Activated T-helper 1 cell treated with anti-CD3 and anti-CD28 coated beads, Interleukin-2, amount 50 U/mL, for 16 hours (primary cell): ENCODE measurements at places on chromosomes 5 and 9.
A peak's percentile ranks its signal among the peaks of the same experiment; 100 is the strongest.

DNA sequence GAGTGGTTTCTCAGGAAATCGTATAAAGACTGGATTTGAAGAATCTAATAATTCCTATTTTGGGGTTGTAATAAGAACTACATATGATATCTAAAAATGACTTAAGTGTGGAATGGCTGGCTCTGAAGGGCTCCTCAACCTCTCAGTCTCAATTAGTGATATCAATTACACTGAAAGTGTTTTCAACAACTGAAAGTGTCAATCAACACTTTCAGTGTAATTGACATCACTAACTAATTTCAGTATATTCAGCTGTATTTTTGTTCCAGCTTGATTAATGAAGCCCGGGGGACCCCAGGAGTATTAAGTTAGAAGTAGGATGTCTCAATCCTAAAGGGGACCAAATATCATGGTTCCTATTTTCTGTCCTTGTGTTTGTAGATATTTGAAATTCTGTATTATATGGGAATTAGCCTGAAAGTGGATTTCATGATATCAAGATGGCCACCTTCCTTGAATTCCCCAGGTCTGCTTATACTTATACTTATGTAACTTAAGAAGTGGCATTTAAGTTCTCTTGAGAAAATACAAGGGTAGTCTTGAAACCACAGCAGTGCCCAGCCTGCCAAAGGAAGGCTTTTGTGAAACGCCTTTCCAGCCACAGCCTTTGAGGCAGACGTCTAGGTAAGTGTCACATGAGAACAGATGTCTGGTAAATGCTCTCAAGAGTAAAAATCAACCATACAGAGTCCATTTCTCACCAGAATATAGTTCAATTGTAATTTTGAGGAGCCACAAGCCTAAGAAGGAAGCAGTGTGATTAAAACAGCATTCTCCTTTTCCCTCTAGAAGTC is 4.6 kb downstream of the BASP1 start:
- no peak for DNase-seq

- no peak for DNase-seq
Measured at GRCh38 chr5:113478691-113479090, 9.6 kb downstream of the MCC start.

DNA sequence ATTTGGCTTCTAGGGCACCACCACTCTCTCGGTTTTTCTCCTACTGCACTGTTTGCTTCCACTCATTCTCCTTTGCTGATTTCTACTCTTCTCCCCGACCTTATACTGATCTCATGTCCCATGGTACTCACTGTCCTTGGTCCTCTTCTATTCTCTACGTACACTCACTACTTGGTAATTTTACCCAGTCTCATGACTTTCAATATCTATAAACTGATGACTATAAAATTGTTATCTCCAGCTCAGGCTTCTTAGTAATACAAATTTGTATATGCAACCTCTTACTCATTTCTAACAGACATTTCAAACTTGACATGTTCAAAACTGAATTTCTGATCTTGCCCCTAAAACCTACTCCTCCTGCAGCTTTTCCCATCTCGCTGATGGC is 4.1 kb downstream of the RAPGEF6 start:
- DNase-seq: no peak

- DNase-seq: no peak
Measured at GRCh38 chr5:104932431-104932830, 1369.8 kb upstream of the NUDT12 start.

GRCh38 chr9:19999491-20000057 is 210.7 kb upstream of the SLC24A2 start:
- no peak for DNase-seq

DNA sequence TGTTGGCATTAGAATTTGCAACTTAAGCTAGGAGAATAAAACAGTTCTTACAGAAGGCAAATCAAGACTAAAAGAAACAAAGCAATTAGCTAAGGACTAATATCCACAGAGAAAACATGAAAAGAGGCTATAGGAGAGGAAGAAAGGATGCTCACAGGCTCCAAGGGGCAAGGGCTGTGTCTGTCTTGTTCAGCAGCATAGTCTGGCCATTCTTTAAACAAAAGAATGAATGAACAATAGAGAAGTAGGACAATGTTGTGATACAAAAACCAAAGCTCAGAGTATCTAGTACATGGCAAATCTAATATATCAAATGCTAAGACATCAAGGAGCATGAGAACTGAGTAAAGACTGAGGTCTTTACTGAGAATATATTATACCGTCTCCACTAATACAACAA is 39.5 kb downstream of the PLPP1 start:
- no peak for DNase-seq

DNA sequence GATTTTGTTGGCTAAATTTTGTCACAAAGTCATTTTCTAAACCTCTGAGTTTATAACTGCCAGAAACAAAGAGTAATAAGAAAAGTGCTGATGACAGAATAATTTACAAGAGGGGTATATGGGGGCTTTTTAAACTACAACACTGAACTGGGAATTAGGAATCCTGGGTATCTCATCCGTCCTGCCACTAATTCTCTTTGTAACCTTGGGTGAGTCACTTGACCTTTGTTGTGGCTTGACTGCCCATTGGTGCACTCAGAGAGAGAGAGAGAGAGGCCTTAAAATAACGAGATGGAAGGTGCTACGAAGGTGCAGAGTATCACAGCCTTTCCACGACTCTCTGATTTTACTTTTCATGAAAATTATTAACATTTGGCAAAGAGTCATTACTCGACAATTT is 130.3 kb upstream of the CNTLN start:
- DNase-seq: no peak

- no peak for DNase-seq
Measured at GRCh38 chr9:97039514-97039860, 545 bp upstream of the CTSV start.

- DNase-seq: no peak
Measured at GRCh38 chr5:156327296-156327695, 332 bp downstream of the SGCD start.

- no peak for DNase-seq
Measured at GRCh38 chr9:130891688-130892476, 4.7 kb downstream of the QRFP start.

DNA sequence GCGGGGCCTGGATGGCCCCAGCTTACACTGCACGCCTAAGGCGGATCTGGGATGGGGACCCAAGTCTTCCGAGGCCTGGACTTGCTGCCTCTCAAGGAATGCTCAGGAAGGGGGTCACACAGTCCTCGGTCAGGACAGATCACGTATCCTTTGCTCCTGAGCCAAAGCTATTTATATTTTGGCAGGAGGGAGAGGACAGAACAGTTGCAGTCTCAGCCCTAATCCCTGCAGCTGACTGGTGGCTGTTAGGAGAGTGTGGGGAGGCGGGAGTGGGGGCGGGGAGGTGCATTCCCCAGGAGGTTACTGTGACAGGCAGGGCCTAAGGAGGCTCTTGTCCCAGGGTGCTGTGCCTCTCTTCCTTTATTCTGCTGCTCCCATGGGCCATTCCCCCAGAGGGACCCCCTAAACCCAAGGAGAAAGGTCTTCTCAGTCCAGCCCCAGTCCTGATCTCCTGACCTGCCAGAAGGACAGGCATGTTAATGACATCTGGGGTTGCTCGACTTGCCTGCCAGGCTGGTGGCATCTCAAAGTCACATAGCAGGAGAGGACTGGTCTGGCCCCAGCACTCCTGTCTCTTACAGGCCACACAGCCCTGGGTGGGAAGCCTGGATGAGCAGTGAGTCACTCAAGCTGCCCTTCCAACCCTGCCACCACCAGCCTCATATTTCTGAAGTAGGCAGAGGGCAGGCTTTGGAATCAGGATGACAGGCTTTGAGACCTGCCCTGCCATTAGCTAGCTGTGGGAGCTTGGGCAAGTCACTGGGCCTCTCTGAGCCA is 51.9 kb downstream of the COL27A1 start:
- no peak for DNase-seq

DNA sequence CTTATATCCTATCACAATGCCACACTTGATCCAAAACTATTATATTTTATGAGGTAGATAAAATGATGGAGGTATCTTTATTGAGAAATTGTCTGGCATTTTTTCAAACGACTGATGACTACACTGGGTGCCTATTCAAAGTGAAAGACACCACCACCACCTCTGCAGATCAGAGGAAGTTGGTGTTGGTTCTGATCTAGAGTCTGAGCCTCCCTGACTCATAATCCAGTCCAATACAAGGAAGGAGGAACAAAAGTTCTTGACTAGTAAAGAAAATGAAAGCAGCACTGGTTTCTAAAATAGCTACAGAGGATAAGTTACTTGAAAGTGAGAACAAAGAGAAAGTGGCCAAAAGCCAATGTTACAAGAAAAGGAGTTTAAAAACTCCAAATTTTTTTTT is 139.9 kb downstream of the RFX3 start:
- DNase-seq: no peak

DNA sequence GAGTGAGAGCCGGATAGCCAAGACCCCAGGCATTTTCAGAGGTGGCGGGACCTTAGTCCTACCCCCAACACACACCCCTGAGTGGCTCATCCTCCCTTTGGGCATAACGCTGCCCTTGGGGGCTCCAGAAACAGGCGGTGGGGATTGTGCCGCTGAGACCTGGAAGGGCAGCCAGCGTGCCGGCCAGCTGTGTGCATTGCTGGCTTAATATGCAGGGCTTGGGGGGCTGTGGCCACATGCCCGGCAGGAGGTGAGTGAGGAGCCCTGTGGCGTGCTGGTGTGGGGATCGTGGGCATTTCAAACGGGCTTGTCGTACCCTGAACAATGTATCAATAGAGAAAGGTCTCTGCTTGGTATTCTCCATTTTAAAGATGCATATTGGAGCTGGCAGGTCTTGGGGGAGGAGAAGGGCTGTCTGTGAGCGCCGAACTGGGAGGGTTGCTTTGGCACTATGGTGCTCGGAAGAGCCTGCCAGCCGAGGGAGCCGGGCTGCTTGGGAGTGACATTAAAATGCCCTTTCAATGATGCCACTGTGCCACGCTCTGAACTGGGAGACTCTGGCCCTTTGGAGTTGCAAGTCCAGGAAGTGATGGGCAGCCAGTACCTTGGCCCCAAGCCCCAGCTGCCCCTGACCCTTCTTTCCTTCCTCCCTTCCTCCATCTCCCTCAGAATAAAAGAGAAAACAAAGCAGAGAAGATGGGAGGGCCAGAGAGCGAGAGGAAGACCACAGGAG is 11.2 kb upstream of the OLFM1 start:
- no peak for DNase-seq

GRCh38 chr9:115144706-115145105 is 26.7 kb upstream of the TNC start:
- DNase-seq: no peak

- no peak for DNase-seq
Measured at GRCh38 chr5:81161012-81161601, 72.0 kb upstream of the CKMT2 start.

GRCh38 chr9:96875461-96876142 is 21.3 kb upstream of the ZNF782 start:
- no peak for DNase-seq

DNA sequence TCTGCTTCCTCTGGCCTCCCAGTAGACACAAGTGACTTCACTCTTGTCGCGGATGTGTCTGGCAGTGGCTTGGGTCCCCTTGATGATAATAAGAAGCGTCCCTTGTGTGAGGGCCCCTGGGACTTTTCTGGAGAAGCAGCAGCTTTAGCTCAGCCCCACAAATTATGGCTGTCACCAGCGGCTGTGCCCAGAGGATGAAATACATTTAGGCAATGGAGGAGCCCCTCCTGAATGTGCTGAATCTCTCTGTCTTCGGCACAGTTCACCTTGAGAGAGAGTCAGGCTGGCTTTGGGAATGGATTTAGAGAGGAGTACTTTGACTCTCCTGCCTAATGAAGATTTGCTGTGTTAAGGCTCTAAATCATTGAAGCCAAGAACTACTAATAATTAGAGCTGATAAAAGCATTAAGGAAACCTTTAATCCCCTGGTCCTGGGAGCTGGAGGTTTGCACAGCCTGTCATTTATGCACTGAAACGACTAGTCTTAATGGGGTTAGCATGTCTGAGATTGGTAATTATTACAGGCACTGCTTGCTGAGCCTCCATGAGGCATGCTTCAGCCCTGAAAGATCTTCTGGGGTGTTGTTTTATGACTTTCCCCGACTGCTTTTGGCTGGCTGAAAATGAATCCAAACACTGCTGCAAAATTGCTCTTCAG is 127.0 kb downstream of the TENT4A start:
- DNase-seq: no peak

GRCh38 chr5:28710360-28710759 is 1672.0 kb upstream of the CDH9 start:
- no peak for DNase-seq

- no peak for DNase-seq
Measured at GRCh38 chr9:4706971-4707622, 27.7 kb downstream of the CDC37L1 start.

- no peak for DNase-seq
Measured at GRCh38 chr9:111900858-111901612, 4.4 kb downstream of the UGCG start.

- DNase-seq: no peak
Measured at GRCh38 chr5:67401172-67401571, 204.6 kb upstream of the CD180 start.

GRCh38 chr9:12973710-12974109 is 198.9 kb downstream of the LURAP1L start:
- no peak for DNase-seq

DNA sequence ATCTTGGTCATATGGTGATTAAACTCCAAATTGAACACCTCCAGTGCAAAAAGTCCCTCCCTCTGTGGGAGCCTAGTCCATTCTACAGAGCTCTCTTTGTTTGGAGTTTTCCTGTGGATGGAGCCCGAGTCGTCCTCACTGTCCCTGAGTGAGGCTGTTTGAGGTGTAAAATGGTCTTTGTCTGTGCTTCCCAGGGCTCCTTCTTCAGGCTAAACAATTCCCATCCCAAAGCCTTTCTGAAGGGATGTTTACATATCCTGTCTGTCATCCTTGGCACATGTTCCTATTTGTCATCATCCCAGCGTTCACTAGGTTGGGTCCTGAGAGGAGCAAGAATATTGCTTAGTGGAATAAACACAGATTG is 68.9 kb downstream of the COL27A1 start:
- no peak for DNase-seq

DNA sequence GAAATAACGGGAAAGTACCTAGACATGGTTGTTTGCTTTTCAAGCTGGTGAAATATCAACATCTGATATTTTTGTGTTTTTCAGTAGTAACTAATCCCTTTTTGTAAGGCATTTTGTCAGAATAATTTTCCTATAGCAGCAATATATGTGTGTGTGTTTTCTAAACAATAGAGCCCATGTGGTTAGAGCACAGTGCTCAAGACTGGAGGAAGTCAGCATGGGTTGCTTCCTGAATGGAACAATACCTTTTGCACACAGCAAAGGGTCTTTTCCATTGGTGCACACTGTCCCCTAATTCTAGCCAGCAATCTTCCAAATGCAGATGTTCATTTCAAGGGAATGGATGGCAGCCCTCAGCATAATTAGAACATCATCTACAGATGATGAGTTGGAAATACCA is 270.1 kb downstream of the AOPEP start:
- DNase-seq: no peak

GRCh38 chr9:34047864-34048726 is 592 bp downstream of the UBAP2 start:
- peak; percentile 27 for DNase-seq

DNA sequence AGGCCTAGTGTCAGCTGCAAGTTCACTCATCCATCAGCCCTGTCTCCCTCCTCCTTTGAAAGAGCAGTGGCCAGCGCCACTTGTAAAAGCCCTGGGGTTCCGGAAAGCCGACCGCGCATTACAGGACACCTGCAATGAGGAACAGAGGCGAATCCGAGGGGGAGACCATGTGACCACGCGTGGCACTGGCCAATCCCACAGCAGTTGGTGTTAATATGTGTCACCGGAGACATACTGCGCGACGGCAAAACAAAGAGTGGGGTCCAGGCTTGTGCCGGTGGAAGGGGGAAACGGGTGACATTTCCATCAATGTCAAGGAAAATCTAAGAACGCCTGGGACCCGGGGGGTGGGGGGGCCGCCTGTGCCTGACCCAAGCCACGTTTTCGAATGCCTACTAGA is 480.8 kb downstream of the SPATA31A7 start:
- DNase-seq: no peak
